Adrenal gland (tissue), 19 donors: ENCODE measurements at places on chromosomes 6 and 20.

DNA sequence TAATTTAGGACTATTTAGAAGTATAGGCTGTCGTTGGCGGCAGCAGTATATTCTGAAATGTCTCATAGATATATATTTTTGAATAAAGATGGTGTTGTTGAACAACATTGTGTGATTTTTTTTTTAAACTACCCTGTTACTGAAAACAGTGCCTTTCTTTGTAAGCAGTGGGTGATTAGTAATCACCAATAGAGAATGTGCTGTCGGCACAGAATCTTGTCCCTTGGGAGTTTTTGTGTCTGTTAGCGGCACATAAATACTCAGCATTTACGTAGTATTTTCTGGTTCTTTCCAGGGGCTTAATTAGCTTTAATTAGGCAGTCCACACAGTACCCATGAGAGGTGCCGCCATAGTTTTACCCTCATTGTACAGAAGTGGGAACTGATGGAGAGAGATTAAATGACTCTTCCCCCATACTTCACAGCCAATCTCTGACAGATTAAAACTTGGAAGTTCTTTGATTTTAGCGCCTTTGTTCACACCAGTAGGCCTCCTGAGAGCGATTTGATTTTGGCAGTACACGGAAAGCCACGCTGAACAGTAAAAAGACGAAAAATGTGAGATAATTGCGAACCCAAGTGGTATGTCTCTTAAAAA lies 58.8 kb downstream of the RPRD1B start:
- no peak for DNase-seq

- no peak for DNase-seq
These were observed 122.3 kb downstream of the TBXT start for GRCh38 chr6:166045173-166045859.

GRCh38 chr20:54037525-54037924 lies 32.9 kb downstream of the BCAS1 start:
- no peak for DNase-seq

GRCh38 chr6:15770347-15771143 lies 107.7 kb upstream of the DTNBP1 start:
- peak; percentile 44 for DNase-seq

GRCh38 chr20:49951151-49951550 lies 15.0 kb downstream of the RNF114 start:
- DNase-seq, result no peak

- DNase-seq, result no peak
These were observed 236.3 kb downstream of the BCAS1 start for GRCh38 chr20:53834062-53834442.

- DNase-seq, result no peak
These were observed 280.6 kb downstream of the HDGFL1 start for GRCh38 chr6:22849921-22850320.

DNA sequence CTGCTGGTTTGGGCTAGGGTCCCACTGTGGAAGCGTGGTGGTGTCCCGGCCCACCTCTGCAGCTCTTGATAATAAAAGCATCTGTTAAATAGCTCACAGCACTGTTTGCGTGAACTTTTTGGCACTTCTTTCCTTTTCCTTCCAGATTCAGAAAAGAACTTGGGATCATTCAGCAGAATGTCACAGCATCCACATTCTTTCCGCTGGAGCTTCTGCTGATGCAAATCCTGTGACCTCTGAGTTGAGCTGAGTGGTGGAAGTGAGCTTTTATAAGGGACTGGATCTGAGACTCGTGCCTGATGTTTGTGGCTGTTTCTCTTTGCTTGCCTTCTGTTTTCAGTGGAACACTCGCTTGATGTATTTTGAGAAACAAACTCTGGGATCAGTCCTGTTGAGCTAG lies 3.9 kb downstream of the OSBPL2 start:
- no peak for DNase-seq

DNA sequence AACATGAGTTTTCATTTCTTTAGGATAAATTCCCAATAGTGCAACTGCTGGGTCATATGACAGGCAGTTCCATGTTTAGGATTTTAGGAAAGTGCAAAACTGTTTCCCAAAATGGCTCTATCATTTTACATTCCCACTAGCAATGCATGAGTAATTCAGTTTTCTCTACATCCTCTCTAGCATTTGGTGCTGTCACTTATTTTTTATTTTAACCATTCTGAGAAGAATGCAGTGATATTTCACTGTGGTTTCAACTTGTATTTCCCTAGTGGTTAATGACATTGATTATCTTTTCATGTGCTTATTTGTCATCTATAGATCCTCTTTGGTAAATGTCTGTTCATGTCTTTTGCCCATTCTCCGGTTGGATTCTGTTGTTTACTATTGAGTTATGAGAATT lies 82.7 kb downstream of the PHIP start:
- DNase-seq, result no peak

DNA sequence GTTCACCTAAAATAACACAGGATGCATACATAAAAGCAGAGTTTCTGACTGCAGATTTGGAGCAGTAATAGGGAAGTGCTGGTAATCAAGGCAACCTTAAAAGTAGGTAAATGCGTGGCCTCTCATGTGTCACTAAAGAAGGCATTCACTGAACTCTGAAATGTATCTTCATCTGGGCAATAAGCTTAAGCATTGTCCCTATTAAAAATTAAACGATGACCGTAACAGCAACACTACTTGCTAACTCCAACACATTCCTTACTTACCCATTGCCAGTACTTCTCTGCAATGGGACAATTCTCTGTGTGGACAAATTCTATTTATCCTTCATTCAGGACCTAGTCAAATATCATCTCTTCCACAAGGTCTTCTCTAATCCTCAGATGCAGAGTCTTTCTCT lies 19.9 kb downstream of the ADGRF1 start:
- no peak for DNase-seq

DNA sequence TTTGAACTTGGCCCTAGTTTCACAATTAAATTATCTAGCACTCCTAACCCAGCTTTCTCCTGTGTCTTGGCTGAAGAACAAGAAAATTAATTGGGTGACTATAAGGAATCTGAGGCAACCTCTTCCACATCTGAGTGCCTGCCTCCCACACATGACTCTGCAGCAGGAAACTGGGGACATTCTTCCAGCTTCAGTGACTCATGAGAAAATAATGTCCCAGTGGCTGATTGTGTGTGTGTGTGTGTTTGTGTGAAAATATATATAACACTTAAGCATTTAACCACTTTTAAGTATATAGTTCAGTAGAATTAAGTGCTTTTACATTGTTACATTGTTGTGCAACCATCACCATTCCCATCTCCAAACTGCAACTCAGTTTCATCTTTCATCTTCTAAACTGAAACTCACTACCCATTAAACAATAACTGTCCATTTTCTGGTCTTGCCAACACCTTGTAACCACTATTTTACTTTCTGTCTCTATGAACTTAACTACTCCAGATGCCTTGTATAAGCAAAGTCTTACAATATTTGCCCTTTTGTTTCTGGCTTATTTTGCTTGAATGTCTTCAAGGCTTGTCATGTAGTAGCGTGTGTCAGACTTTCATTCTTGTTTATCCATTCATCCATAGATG lies 8.7 kb downstream of the TRIM38 start:
- DNase-seq, result peak; percentile 76

DNA sequence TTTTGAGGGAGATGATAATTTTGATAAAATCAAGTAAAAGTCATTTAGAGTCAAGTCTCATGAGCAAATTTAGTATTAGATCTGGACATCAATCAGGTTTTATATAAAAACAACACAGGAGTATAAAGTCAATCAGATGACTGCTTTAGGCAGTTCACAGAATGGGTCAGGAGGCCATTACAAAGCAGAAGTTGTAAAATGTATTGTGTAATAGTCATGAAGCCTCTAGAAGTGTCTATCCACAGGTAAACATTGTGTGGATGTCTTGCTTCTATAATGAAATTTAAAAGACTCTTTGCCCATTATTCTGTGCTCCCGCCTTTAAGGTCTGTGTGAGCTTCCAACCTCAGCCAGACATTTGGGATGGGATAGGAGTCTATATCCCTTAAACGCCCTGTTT lies 28.8 kb downstream of the MAP7 start:
- no peak for DNase-seq

DNA sequence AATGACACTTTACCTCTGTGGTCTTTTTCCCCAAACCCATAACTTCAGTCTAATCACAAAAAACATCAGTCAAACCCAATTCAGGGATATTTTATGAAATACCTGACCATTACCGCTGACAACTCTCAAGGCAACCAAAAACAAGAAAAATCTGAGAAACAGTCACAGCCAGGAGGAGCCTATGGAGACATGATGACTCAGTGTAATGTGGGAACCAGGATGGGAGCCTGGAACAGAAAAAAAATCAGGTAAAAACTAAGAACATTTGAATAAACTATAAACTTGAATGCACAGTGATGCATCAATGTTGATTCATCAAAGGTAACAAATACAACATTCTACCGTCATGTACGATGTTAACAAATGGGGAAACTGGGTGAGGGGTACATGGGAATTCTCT lies 84.1 kb upstream of the TSHZ2 start:
- DNase-seq, result no peak

DNA sequence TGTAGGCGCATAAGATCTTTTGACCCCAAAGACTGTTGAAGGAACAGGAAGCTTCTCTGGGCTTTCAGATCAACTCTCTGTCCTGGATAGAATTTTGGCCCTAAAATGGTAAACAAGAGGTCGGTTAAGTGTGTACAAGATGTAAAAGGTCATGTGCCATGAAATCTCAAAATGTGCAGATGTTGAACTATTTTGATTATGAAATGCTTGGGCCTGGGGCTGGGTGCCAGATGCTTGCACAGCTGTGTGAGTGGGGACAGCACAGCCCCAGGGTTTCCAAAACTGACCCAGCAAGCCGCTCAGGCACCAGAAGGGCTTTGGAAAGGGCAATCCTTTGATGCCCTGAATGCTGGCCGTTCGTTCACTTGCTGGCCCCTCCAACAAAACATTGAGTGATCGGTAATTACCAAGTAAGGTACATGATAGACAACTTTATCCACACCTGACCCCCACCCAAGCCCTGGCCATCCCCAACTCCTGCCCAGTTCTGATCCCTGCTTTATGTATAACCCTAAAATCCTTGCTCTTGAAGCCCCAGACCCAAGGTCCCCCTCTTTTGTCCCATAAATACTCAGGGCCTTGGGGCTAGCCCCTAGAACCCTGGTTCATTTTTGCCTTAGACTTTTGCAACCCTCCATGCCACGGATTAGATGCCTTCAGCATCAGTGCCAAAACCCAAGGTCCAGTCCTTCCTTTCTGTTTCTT lies 1.9 kb downstream of the TMEM239 start:
- DNase-seq, result no peak

DNA sequence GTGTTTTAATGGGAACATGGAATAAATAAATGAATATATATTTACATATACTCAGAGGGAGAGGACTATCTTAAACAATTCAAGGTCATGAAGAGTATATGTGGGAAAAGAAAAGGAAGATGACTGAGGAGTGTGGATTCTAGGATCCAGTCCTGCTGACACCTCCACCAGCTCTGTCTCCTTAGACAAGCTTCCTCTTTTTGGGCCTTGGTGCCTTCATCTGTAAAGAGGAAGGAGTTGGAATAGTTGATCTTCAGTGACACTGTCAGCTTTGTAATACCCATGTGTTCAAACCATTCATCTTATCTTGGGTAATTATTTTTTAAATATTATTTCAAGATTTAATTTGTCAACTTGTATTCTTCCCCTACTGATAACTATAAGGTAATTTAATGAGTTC lies 338.0 kb downstream of the ADGRB3 start:
- no peak for DNase-seq

- DNase-seq, result no peak
These were observed 64.0 kb downstream of the ARHGAP18 start for GRCh38 chr6:129645830-129646579.

DNA sequence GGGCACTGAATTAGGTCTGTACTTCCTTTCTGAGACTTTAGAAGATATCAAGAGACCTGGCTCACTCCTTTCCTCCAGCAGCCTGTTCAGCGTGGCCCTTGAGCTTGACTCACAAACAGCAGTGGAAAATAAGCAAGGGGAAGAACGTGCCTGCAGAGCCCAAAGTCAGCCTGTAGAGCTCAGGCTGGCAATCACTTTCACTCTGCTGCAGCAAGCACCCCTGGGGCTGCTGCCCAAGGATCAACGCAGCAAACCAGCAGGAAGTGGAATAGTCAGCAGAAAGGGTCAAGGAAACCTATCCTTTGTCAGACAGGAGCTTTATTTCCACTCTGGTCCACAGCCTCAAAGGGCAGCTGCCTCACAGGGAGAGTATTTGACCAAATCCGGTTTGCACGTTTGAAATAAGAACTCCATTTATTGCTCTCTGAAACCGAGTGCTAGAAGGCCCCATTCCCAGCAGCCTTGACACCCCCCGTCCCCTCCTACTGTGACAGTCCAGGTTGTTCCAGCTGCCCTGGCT lies 77.4 kb downstream of the PRDM1 start:
- DNase-seq, result peak; percentile 22

DNA sequence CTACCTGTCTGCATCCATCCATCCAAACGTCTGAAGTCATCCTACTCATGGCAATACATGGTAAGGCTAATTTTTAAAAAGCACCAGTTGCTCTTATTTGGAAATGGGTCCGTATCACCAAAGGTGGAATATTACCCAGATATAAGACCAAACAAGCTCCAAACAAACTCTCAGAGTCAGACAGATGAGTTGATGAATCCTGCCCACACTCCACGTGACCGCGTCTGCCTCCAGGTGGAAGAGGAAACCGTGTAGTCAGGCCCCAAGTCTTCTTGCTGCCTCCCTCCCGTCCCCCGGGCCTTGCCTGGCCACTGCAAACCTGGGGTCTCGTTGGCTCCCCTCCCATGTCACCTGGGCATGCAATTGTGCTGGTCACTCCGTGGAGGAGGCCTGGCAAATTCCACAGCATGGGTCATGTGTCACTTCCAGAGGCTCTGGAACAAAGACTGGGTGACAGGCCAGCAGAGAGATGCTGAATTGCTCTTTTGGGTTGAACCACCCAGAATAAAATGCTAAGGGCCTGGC lies 31.8 kb downstream of the CTCFL start:
- no peak for DNase-seq

DNA sequence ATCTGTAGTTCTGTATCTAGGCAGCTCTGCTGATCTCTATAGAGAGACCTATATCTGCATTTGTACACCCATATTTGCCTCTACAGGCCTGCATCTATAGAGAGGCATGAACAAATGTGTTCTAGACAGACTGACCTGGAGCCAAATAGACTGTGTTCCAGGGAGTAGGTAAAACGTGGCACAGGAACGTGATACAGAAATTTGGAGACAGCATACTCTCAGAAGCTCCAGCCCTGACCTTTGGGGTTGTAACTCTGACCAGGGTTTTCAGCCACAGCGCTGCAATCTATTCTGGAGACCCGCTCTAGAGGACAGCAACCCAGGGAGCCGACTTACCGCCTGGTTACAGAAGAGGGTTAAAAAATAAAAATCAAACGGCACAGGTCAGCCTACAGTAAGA lies 983 bp downstream of the RBBP9 start:
- no peak for DNase-seq
